Activated naive CD8-positive, alpha-beta T cell treated with anti-CD3 and anti-CD28 coated beads for 36 hours (primary cell): ENCODE measurements at places on chromosomes 7 and 10. TPM values are rescaled to one million over a fixed set of nuclear protein-coding genes. Genes with fewer than 3 reads are reported as not detected.
A peak's percentile ranks its signal among the peaks of the same experiment; 100 is the strongest.

DNA sequence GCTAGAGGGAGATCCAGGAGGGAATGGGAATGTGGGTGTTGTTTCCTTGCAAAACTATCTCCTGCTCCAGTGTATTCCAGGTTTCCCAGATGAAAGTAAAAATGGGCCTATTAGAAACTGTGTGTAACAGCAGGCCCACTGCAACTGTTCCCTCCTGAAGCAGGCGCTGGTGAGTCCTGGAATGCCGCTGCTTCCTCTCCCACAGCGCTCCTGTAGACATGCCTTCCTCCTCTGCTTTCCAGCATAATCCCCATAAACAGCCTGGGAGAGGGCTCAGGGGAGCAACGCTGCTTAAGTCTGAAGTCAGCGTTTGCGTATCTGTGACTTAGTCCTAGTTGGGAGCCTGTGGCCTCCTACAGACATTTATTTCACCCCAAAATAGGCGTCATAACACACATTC is 551.0 kb upstream of the FOXK1 start:
- DNase-seq, result no peak

DNA sequence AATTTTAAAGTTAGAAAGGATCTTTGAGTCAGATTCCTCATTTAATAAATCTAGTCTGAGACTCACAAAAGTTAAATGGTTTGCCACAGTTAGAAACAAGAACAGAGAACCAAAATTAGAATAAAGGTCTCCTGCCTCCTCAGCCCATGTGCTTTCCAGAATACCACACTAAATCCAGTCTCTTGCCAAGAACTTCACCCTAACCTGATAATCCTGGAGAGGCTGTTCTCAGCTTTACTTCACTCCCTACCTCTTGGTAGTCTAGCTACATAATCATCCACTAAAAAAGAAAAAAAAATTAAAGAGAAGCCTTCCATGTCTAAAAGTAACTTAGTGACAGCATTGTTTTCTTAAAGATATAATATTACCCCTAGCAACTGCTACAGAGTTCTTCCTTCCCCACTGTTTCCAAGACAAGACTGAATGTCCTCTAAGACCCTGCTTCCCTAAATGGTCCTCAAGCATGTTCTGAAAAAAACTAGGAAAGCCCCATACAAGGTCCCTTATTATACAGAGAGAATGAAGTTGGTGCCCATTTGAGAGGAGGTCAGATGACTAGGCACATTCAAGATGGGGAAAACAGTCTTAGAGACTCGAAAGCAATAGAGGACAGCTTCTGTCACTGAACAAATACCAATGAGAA is 56.8 kb downstream of the ZNF438 start:
- no peak for DNase-seq

GRCh38 chr7:132145466-132145865 is 430.8 kb downstream of the PLXNA4 start:
- DNase-seq, result no peak

GRCh38 chr7:17951742-17952254 is 11.5 kb upstream of the SNX13 start:
- peak; percentile 6 for DNase-seq

DNA sequence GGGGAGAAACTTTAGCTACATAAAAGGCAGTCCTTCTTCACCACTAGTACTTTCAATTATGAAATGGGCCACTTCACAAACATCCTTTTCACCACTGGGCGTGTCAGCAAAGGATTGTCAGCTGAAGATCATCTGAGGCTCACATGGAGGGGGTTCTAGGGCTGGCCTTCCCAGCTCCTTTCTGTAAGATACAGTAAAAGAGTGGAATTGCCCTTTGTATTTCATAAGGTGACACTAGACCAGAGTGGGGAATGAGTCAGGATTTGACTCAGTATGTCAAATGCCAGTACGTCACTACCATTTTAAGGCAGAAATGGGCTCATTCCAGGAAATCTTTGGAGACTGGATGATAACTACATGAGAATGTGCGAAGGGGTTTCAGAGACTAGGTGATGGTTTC is 21.2 kb upstream of the BLOC1S2 start:
- no peak for DNase-seq

Gene SAP25
- total RNA-seq, result 4.4 TPM

Gene TUBAL3
- not detected for total RNA-seq

- no peak for DNase-seq
These were observed 62.2 kb downstream of the NEURL1 start for GRCh38 chr10:103555712-103556111.

Gene TSPAN33
- total RNA-seq, result 19.5 TPM

Gene ASIC3
- 3.2 TPM for total RNA-seq

DNA sequence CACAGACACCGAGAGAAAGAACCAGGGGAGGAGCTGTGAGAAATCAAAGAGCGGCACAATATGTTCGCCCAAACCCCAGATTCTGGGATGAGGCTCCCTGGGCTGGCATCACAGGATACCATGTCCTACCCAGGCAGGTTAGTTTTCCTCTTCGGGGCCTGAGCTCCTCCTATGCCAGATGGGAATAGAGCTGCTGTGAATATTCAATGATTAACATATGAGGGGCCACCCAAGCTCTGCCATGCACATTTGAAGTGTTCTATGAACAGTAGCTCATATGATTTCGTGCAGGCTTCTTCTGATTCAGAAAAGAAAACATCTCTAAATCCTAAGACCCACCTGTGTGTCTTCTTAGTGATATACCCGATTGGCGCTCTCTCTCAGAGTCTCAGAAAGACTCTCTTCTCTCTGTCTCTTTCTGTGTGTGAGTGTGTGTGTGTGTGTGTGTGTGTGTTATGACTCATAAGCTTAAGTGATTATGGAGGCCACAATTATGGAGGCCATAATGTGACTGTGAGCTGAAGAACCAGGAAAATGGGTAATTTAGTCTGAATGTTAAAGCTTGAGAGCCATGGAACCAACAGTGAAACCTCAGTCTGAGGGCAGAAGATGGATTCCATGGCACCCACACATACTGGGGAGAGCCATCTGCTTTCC is 220.5 kb downstream of the KLF6 start:
- DNase-seq, result no peak

DNA sequence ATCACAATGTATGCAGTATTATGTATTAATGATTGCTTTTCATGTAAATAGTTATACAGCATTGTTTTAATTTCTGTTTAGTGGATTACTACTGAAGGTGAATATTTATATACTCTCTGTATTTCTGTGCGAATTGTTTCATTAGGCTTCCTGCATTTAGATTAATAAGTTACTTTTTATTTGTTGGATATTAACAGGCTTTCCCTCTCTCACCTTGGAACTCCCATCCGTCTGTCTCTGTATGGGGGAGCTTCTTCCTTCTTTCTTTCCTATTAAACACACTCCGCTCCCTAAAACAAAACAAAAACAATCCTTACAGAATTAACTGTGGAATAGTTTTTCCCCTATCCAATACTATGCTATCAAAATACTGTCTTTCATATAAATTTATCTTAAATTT is 205.1 kb downstream of the CACNB2 start:
- DNase-seq, result no peak

Gene TRUB1
- 17.1 TPM for total RNA-seq

Gene ACSL5
- total RNA-seq, result 50.3 TPM

GRCh38 chr7:138303230-138304070 is 156.6 kb upstream of the TRIM24 start:
- no peak for DNase-seq

GRCh38 chr7:23349484-23350157 is 50.5 kb downstream of the MALSU1 start:
- DNase-seq, result no peak

DNA sequence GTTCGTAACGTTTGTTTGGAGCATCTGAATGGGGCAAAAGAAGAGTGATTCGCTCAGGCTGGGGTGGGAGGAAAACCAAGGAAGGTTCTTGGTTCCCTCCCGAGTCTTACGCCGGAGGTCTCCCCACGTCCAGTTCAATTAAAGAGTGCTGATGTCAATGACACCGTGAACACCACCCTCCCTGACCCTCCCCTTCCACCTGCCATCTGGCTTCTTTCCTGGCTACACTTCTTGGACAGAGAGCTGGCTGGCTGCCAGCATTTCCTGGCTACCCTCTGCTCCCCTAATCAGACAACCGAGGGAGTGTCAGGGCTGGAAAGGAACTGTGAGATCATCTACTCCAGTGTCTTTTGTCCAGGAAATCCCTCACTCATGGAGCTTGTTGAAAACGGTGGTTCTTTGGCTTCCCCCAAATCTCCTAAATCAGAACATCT is 24.1 kb upstream of the FFAR4 start:
- DNase-seq, result no peak

Gene WEE2
- not detected for total RNA-seq

GRCh38 chr10:104582602-104582951 is 58.5 kb upstream of the SORCS3 start:
- DNase-seq, result peak; percentile 14
